ENCODE measurements at places on chromosomes 3 and 15. TPM values are rescaled to one million over a fixed set of nuclear protein-coding genes. Genes with fewer than 3 reads are reported as not detected.

The RTP4 gene
- polyA plus RNA-seq: 3.9 TPM

GRCh38 chr3:188539631-188540194, 385.8 kb downstream of the LPP start:
- no peak for DNase-seq

DNA sequence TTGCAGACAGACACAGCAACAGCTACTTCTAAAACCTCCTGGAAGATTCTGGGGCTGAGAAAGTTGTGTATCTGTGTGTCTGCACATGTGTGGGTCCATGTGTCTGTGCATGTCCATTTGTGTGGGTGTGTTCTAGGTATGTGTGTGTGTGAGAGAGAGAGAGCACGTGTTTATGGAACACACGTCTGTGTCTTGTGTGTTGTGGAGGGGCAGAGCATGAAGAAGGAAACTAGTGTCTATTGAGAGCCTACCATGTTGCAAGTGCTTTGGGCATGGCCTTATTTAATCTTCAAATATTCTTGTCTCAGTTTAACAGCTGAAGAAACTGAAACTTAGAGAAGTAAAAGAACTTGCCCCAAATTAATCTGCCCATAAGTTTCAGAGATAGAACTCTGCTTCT, 327.5 kb downstream of the UACA start:
- DNase-seq: peak; percentile 15

DNA sequence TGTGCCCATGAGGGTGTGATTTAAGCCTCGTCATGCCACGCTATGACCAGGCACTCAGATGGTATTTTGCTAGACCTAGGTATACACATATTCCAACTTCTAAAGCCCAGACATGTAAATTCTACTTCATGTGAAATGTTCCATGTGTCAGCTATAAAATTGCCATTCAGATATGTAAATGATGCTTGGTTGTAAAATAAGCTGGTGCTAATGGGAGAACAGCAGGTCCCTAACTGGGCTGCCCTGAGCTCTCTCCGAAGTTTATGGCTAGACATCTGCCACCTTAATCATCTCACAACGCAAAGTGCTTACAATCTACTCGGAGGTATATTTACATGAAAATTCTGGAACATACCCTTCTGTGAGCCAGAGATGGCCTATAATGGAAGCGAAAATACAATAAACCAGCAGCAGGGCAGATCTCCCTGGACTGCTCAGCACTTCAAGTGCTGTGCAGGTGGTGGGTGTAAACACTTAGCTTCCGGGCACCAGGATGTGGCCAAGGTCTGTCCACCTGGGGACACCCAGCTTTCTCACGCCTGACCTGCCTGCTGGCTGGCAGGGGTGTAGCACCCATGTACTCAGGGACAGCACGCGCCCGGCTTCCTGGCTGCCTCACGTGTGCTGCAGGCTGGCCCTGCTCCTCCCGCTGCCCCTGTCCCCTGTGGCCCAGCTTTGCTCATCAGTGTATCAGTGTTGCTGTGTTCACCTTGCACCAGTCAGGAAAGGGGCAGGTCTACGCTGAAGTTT, 82.0 kb downstream of the CHDH start:
- no peak for DNase-seq

Data from GM12878 (cell line).